Tibial nerve (tissue), 4 donors: ENCODE measurements at places on chromosomes 2 and 18. TPM values are rescaled to one million over a fixed set of nuclear protein-coding genes. Genes with fewer than 3 reads are reported as not detected.

CCT7 gene
- 226 TPM for total RNA-seq

SERPINB13 gene
- not detected for total RNA-seq

LYPD1 gene
- total RNA-seq = 2.1 TPM

TMEM247 gene
- total RNA-seq = not detected

ICOS gene
- not detected for total RNA-seq

ASB18 gene
- total RNA-seq = not detected

PARD3B gene
- 70.5 TPM for total RNA-seq

PLCD4 gene
- total RNA-seq = 20.1 TPM

COL3A1 gene
- 205 TPM for total RNA-seq

TRIM43 gene
- not detected for total RNA-seq

BOLA3 gene
- 23.2 TPM for total RNA-seq

CFC1 gene
- not detected for total RNA-seq

UBR3 gene
- total RNA-seq = 101 TPM

ALKAL2 gene
- 53.3 TPM for total RNA-seq

PSMA8 gene
- not detected for total RNA-seq

HIBCH gene
- total RNA-seq = 15.9 TPM

COL4A3 gene
- 8.1 TPM for total RNA-seq

NR4A2 gene
- total RNA-seq = 14.7 TPM

UCN gene
- total RNA-seq = 14.9 TPM

FTCDNL1 gene
- 9.0 TPM for total RNA-seq

CCDC85A gene
- 2.8 TPM for total RNA-seq

GATA6 gene
- total RNA-seq = 4.2 TPM
